ENCODE measurements at places on chromosomes 2 and 18.

DNA sequence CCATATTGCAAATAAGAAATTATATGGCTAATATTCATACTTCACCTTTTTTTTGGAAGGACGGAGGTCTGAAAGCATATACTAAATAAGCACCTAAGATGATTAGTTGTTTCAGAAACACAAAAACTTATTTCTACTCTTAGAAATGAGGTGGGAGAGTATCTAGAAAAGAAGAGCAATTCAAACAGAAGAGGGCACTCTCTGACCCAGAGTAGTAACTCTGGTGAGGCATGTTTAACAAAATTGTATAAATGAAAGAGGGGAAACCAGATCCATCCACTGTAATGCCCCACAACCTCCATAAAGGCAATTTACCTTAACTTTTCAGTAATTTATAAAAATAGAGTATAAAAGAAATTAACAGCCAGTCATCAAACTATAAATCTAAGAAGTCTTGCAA is 669.6 kb upstream of the VRK2 start:
- no peak for DNase-seq

GRCh38 chr2:115569547-115569946 is 1127.1 kb downstream of the DPP10 start:
- DNase-seq: no peak

GRCh38 chr18:6509417-6509816 is 94.7 kb upstream of the L3MBTL4 start:
- DNase-seq: no peak

- DNase-seq: no peak
These were observed 16.2 kb upstream of the GPC1 start for GRCh38 chr2:240419271-240419670.

All from T-helper 9 cell (primary cell).